HCT116 (cell line): ENCODE measurements at places on chromosomes 4 and X.

- H3K27ac ChIP-seq, result no peak overlapping the region
- no peaks in the 10 kb centered on the region for H3K36me3 ChIP-seq
- H3K27me3 ChIP-seq, result no peaks in the 10 kb centered on the region
- DNase-seq, result no peak
Observed at GRCh38 chr4:159542296-159542695, 439.4 kb downstream of the RAPGEF2 start.

- no peak for DNase-seq
- no peaks in the 10 kb centered on the region for H3K36me3 ChIP-seq
- H3K4me3 ChIP-seq, result no peak overlapping the region
- no peaks in the 10 kb centered on the region for H3K27me3 ChIP-seq
Observed at GRCh38 chrX:150942942-150943594, 40.1 kb upstream of the HMGB3 start.

DNA sequence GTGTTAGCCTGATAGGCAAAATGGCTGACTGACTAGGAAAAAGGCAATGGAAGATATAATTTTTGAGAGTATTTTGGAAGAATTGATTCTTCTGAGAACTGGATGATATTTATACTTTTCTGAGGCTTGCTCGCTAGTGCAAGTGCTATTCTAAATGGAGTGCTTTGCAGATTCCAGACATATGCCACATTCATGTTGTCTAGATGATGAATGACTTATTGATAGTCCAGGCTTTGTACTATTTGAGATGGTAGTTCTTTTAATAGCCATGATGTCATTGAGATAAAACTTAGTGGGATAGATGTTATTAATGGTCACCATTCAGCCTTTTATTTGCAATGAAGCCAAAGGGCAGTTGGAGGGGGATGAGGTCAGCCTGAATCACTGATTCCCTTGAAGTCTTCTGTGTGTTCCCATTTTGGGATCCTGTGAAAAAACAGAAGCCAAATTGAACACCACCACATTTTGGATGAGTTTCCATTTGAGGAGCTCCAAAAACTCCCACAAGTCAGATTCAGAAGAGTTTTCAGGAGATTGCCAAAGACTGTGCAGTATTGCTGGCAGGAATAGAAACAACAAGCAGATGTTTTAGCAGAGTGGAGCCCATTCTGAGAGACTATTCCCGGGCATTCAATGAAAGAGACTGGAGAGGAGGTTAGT lies 184.1 kb downstream of the IL1RAPL2 start:
- H3K4me3 ChIP-seq, result no peak overlapping the region
- H3K36me3 ChIP-seq, result no peaks in the 10 kb centered on the region
- H3K27ac ChIP-seq, result no peak overlapping the region
- no peak for DNase-seq
- H3K27me3 ChIP-seq, result no peaks in the 10 kb centered on the region

DNA sequence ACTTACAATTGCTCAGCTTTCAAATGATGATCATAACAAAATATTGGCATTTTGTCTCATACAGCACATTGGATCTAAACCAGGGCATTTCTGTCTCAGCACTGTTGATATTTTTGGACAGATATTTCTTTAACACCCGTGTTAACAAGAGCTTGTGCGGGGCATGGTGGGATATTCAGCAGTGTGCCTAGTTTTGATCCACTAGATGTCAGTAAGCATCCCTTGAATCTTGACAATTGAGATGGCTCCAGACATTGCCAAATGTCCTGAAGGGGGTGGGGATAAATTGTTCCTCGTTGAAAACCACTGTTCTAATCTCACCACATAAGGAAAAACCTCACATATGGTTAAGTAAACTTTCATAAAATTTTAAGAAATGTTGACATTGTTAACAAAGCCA lies 806.3 kb downstream of the STIM2 start:
- H3K4me1 ChIP-seq, result no peaks in the 10 kb centered on the region
- no peaks in the 10 kb centered on the region for H3K36me3 ChIP-seq
- H3K27me3 ChIP-seq, result no peaks in the 10 kb centered on the region
- no peak overlapping the region for H3K4me3 ChIP-seq
- H3K27ac ChIP-seq, result no peak overlapping the region

DNA sequence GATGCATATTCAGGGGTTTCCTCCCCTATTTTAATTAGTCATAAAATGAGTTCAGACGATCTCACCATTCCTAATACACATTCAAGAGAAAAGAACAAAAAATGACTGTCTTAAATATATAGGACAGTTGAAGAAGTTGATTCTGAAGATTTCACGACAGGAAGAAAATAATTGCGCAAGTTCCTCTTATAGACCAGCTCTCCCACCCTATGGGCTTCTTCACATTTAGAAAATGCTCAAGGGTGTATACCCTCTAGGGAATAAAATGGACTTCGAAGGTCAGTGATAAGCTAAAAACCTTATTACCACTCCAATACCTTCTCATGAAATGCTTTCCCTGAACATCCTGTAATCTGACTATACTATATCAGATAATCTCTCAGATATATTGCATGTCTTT lies 149.2 kb upstream of the TEX13C start:
- DNase-seq, result no peak
- H3K4me3 ChIP-seq, result no peak overlapping the region

GRCh38 chrX:115679460-115679859 lies 118.5 kb downstream of the PLS3 start:
- H3K4me1 ChIP-seq, result no peaks in the 10 kb centered on the region
- H3K36me3 ChIP-seq, result no peaks in the 10 kb centered on the region
- no peak overlapping the region; the same call in 1 of the 2 replicates for H3K4me3 ChIP-seq
- peak; percentile 7 for DNase-seq
- H3K27me3 ChIP-seq, result no peaks in the 10 kb centered on the region
- no peak overlapping the region for H3K27ac ChIP-seq

DNA sequence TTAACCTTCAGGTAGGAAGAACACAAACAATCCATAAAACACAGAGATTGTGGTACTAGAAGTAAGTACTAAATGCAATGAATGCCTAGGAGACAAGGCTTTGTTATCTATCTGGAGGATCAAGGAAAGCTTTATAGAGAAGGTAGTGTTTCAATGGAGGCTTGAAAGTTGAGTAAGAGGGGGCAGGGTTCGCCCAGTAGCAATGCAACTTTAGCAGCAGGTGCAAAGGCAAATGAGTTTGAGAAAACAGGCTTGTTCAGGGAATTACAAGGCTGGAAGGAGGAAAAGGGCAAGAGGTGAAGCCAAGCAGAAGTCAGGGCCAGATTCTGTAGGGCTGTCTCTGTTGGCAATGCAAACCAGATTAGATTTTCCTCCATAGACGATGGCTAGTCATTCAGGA lies 35.5 kb upstream of the AMELX start:
- no peak overlapping the region for H3K27ac ChIP-seq
- H3K36me3 ChIP-seq, result no peaks in the 10 kb centered on the region
- no peak for DNase-seq
- no peaks in the 10 kb centered on the region for H3K27me3 ChIP-seq

GRCh38 chr4:53494851-53495250 lies 96.4 kb downstream of the LNX1 start:
- no peaks in the 10 kb centered on the region for H3K36me3 ChIP-seq
- no peak overlapping the region for H3K4me3 ChIP-seq
- no peak overlapping the region for H3K27ac ChIP-seq

GRCh38 chr4:34091451-34091850 lies 2152.9 kb downstream of the ARAP2 start:
- H3K27me3 ChIP-seq, result no peaks in the 10 kb centered on the region
- DNase-seq, result no peak
- H3K36me3 ChIP-seq, result no peaks in the 10 kb centered on the region
- no peak overlapping the region for H3K4me3 ChIP-seq

GRCh38 chrX:48854898-48855297 lies 19.5 kb upstream of the PCSK1N start:
- H3K27ac ChIP-seq, result no peak overlapping the region
- H3K27me3 ChIP-seq, result no peaks in the 10 kb centered on the region

DNA sequence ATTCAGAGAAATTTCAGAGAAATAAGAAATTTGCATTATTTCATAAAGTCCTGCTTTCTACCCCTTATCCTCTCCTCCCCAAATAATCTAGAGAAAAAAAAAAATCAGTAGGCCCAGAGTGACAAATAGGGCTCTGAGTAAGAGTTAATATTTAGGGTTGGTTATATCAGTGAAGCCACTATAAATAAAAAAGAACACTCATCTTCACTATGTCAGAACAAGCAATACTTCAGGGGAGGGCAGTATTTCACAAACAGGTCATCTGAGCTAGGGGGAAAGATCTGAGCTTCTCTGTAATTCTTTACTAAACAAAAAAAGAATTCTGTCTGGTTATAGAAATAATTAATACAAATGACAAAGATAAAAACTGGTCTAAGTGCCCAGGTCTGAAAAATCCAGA lies 39.4 kb downstream of the PDE5A start:
- no peaks in the 10 kb centered on the region for H3K36me3 ChIP-seq
- H3K27me3 ChIP-seq, result no peaks in the 10 kb centered on the region
- H3K4me1 ChIP-seq, result no peaks in the 10 kb centered on the region
- H3K4me3 ChIP-seq, result no peak overlapping the region
- H3K27ac ChIP-seq, result no peak overlapping the region

DNA sequence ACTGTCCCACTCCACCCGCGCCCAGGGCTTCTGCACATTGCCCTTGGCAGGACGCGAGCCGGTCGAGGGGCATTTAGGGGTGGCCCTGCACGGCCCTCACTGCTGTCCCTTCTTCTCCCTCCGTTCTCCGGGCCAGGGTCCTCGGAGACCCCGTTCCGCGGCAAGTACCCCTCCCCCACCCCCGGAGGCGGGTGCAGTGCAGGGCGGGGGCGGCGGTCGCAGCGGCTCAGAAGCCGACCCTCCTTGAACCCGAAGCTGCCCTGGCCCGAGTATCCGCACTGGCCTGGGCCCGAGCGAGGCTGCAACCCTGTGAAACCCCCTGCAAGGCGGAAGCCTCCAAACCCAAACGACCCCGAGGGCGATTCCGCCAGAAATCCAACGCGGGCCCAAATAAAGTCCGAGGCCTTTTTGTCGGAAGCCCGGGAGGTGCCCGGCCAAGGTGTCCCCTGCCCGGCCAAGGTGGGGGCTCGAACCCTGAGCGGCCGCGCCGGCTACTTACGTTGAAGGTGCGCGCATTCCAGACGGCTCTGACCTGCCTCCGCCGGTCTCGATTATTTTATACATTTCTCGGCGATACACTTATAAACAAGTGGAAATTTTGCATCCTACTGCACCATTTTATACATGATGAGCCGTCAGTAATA lies 53.1 kb upstream of the TMEM33 start:
- no peak overlapping the region for H3K27ac ChIP-seq
- no peaks in the 10 kb centered on the region for H3K36me3 ChIP-seq
- H3K4me1 ChIP-seq, result no peaks in the 10 kb centered on the region
- DNase-seq, result no peak

GRCh38 chr4:94927696-94928095 lies 169.9 kb downstream of the BMPR1B start:
- H3K27ac ChIP-seq, result no peak overlapping the region
- no peak for DNase-seq
- no peak overlapping the region for H3K4me3 ChIP-seq
- no peaks in the 10 kb centered on the region; the same call in 1 of the 2 replicates for H3K4me1 ChIP-seq

DNA sequence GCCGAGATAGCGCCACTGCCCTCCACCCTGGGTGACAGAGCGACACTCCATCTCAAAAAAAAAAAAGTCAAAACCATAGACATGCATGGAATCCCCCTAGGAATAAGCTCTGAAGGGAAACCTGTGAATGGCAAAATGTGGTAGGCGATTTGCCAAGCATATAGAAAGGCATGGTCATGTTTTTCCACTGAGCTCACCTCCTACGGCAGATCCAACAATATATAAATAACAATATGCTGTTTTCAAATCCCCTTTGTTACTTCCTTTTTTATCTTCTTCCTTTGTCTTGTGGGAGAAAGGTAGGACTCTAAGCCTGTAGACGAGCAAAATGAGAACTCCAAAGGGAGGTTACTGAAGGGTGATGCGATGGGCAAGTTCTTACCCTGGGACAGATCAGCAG lies 219.0 kb downstream of the PALLD start:
- H3K4me3 ChIP-seq, result no peak overlapping the region
- H3K27ac ChIP-seq, result no peak overlapping the region
- H3K4me1 ChIP-seq, result no peaks in the 10 kb centered on the region
- H3K36me3 ChIP-seq, result no peaks in the 10 kb centered on the region; the same call in 1 of the 2 replicates

DNA sequence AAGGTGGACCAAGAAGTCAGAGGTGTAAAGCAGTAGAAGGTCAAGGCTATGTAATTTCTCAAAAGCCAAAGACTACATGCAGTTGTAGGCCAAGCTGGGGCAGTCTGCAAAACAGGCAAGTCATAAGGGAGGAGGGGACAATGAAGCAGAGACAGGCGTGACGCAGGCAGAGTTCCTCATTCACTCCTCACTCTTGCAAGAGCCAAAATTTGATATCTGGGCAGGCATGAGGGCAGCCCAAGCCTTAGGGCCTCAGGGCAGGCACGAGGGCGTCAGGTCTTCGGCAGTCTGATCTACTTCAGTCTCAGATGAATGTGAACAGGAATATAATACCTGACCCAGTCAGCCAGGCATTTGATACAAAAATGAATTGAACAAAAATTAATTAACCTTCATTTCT lies 86.4 kb upstream of the AGA start:
- no peak overlapping the region for H3K27ac ChIP-seq
- no peaks in the 10 kb centered on the region for H3K36me3 ChIP-seq
- H3K4me3 ChIP-seq, result no peak overlapping the region
- DNase-seq, result no peak
- H3K4me1 ChIP-seq, result no peaks in the 10 kb centered on the region

DNA sequence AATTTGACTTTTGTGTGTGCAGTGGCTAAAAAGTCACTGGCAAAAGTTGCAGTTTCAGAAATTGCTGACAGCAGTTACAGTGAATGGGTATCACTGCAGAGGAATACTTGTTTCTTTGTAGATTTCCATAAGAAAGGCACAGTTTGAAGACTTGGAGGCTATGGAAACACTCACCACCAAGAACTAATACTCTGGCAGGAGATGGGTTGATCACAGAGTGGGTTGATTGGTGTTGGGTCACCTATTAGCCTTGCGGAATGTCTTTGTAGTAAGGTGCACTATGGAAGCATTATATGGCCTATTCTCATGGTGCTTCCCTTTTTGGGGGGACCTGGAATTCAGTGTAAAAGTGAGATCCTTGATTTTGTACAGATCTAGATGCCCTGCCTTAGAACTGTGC lies 502.8 kb downstream of the CFAP47 start:
- no peak for DNase-seq
- H3K4me1 ChIP-seq, result no peaks in the 10 kb centered on the region
- no peaks in the 10 kb centered on the region for H3K27me3 ChIP-seq
- H3K4me3 ChIP-seq, result no peak overlapping the region

GRCh38 chrX:154294791-154295574 lies at the start of gene TEX28:
TEX28 (minus strand) TSS chrX:154295124; CDS start chrX:154292117, 3,007 bp downstream.
- H3K27ac ChIP-seq, result no peak within 1 kb of the TSS
- DNase-seq, result no peak
- no peaks in the 10 kb centered on the region for H3K36me3 ChIP-seq
- no peak within 1 kb of the TSS for H3K4me3 ChIP-seq
- H3K27me3 ChIP-seq, result no peaks in the 10 kb centered on the region

- no peaks in the 10 kb centered on the region for H3K27me3 ChIP-seq
- no peak overlapping the region for H3K4me3 ChIP-seq
- H3K4me1 ChIP-seq, result no peaks in the 10 kb centered on the region
- DNase-seq, result no peak
- no peaks in the 10 kb centered on the region for H3K36me3 ChIP-seq
Observed at GRCh38 chrX:78624426-78624825, 34.7 kb downstream of the RTL3 start.
